Activated CD4-positive, alpha-beta memory T cell treated with anti-CD3 and anti-CD28 coated beads, Interleukin-2, amount 10 ng/mL, durations not matched to agents 7 days and 5 days (primary cell): ENCODE measurements at places on chromosomes 11 and 22. TPM values are rescaled to one million over a fixed set of nuclear protein-coding genes. Genes with fewer than 3 reads are reported as not detected.

The NTM gene
- total RNA-seq: not detected

The MOV10L1 gene
- total RNA-seq: not detected

The ZP1 gene
- total RNA-seq: 0.18 TPM

DNA sequence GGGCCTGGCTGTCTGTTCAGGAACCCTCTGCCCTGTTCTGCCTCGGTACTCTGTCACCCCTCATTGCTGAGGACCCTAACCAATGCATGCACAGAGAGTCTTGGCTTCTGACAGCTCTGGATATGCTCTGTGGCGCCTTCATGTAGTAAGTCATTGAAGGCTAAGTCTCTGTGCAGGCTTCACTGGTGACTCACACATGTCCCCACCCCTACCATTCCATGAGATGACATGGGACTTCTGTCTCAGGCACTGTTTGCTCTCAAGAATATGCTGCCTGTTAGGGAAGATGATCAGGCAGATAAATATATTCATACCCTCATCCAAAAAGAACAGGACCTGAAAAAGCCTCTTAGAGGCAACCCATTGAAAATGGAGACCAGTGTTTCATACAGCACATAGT lies 43.6 kb upstream of the HORMAD2 start:
- no peak overlapping the region for H3K27ac ChIP-seq
- no peak overlapping the region for H3K4me3 ChIP-seq
- no peaks in the 10 kb centered on the region for H3K4me1 ChIP-seq
- H3K27me3 ChIP-seq: peaks cover 3% of the 10 kb centered on the region
- H3K36me3 ChIP-seq: no peaks in the 10 kb centered on the region

DNA sequence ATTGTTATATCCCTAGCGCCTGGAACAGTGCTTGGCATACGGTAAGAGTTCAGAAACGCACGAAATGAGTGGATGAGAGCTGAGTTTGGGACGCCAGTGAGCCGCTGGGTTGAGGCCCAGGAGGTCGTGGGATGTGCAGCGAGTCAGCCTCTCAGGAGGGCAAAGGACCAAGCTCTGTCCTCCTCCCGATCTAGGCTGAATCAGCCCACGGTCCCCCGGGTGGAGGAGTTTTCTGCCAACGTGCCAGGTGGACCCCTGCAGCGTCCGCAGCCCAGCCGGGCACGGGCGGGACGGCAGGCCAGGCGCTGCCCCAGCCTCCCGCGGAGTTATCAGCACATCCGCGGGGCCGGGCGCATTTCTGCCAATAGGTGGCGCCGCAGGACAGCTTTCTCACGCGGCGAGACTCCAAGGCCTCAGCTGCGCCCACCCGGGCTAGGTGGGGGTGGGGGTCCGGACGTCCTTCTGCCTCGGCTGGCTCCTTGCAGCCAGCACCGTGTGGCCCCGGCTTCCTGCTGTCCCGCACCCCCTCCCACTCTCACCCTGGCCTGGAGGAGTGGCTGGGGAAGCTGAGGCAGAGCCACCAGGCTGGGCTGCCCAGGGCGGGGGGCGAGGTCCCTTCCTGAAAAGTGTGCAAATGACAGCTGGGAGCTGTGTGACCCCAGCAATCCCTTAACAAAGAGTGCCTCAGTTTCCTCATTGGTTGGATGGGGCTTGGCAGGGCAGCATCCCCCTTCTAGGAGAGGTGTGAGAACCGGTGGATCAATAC lies 2.2 kb upstream of the RPS19BP1 start:
- H3K4me1 ChIP-seq: peaks cover 36% of the 10 kb centered on the region
- H3K27me3 ChIP-seq: no peaks in the 10 kb centered on the region
- H3K36me3 ChIP-seq: peaks cover 25% of the 10 kb centered on the region
- peak; percentile 83 for DNase-seq
- no peak overlapping the region for H3K4me3 ChIP-seq

- no peaks in the 10 kb centered on the region for H3K27me3 ChIP-seq
- H3K36me3 ChIP-seq: peaks cover 37% of the 10 kb centered on the region
- no peak overlapping the region for H3K27ac ChIP-seq
- peaks cover 10% of the 10 kb centered on the region for H3K4me1 ChIP-seq
- no peak for DNase-seq
These were observed 67.2 kb upstream of the MTMR2 start for GRCh38 chr11:95991101-95991500.

GRCh38 chr11:128116885-128117284 lies 470.5 kb downstream of the ETS1 start:
- H3K4me1 ChIP-seq: no peaks in the 10 kb centered on the region
- peaks cover 5% of the 10 kb centered on the region for H3K36me3 ChIP-seq
- H3K27ac ChIP-seq: no peak overlapping the region

- H3K27ac ChIP-seq: no peak overlapping the region
- peaks cover 8% of the 10 kb centered on the region for H3K36me3 ChIP-seq
- no peak for DNase-seq
- no peak overlapping the region for H3K4me3 ChIP-seq
- no peaks in the 10 kb centered on the region for H3K27me3 ChIP-seq
These were observed 181.3 kb downstream of the METTL15 start for GRCh38 chr11:28289444-28289843.

GRCh38 chr11:118186346-118187107 lies 10.1 kb upstream of the SCN2B start:
- DNase-seq: no peak
- peaks cover 8% of the 10 kb centered on the region for H3K36me3 ChIP-seq
- H3K27ac ChIP-seq: no peak overlapping the region
- H3K27me3 ChIP-seq: peaks cover 43% of the 10 kb centered on the region
- H3K4me1 ChIP-seq: no peaks in the 10 kb centered on the region
- H3K4me3 ChIP-seq: no peak overlapping the region
